ENCODE measurements at places on chromosomes 6 and 20.

- peak; percentile 57 for DNase-seq
These were observed 25.4 kb upstream of the ASIP start for GRCh38 chr20:34215711-34216381.

DNA sequence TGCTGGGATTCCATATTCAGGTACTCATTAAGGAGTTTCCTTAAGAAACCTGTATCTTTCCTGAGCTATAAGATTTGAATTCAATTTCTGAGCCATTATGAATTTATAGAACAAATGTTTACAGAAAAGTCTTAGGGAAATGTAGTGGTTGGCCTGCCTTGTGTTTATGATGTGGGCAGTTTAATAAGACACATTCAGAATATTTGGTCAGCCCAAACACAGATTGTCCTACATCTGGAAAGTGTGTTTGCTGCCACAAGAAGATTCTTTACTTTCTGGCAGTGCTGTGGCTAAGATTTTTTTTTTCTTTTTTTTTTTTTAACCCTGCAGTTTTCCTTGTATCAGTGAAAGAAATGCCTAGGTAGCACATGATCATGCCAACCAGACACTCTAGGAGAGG, 15.2 kb downstream of the TBX18 start:
- DNase-seq: no peak

GRCh38 chr20:44154521-44155001, 32.4 kb downstream of the JPH2 start:
- DNase-seq: no peak

- peak; percentile 59 for DNase-seq
These were observed 8.3 kb upstream of the AVP start for GRCh38 chr20:3092611-3093379.

DNA sequence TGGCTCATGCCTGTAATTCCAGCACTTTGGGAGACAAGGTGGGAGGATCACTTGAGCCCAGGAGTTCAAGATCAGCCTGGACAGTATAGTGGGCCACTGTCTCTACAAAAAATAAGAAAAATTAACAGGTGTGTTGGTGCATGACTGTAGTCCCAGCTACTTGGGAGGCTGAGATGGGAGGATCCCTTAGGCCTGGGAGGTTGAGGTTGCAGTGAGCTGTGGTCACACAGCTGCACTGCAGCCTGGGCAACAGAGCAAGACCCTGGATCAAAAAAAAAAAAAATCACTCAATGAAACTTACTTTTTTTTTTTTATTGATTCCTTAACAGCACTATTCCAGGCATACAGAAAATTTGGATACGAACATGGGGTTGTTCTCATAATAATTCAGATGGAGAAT, 14.0 kb downstream of the CDKAL1 start:
- no peak for DNase-seq

- no peak for DNase-seq
These were observed 19.3 kb upstream of the RNGTT start for GRCh38 chr6:88982720-88983119.

GRCh38 chr20:3902446-3902845, 13.3 kb downstream of the PANK2 start:
- no peak for DNase-seq

GRCh38 chr20:36808317-36809257, 35.0 kb upstream of the DSN1 start:
- peak; percentile 74 for DNase-seq

DNA sequence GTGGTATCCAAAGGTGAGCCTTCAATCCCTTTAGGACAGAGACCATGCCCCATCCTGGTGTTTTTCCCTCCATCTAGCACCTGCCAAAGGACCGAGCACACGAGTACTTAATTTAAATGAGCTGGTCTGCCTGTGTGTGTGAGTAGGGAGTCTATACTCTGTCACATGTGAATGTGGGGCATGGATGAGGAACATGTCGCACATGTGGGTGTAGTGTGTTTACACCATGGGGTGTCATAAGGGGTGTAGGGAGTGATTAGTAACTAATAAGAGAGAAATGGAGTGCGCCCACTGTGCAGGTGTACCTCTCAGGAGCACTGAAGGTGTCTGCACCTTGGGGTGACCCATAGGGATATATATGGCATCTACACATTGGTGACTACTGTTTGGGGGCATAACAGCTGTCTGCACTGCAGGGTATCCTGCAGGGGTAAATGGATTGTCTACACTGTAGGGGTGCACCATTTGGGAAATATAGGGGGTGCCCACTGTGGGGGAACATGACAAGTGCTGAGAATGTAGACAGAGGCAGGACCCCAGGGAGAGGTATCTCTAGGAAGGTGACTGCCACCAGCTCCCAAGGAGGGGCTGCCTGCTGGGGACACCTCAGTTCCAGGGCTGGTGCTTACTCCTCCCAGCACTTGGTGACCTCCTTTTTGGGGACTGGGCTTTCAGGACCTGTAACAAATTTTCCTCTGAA, 53.5 kb downstream of the EBF4 start:
- no peak for DNase-seq

DNA sequence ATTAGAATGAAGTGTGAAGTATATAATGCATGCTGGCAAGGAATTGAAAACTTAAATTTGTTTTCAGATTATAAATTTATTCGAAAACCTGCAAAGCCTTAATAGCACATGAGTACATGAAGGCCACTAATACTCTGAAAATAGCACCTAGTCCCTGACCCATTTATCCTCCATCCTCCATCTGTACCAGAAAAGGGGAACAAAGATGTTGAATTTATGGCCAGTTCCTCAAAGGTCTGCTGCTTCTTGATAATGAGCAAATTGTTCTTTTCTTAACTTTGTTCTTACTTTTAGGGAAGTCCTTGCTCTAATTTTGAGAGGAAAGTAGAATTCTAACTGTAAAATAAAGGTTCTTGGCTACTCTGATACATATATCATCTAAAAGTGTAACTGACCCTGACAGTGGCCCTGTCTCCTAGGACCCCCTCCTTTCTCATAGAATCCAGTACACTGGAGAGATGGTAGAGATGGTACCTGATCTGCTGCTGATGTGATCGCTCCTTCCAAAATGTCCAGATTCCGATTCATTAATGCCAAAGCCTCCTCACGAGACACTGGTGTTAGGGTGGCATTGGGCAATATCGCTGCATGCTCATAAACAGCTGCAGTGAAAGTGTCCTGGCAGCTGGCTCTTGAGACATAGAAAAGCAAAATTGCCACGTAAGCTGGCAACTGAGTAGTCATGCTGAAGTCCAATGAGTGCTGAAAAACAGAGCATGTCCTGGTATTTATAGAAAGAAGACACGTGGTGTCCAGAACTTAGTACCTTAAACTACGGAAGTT, at the start of gene VNN1:
Gene VNN1 (minus strand): TSS at position 704 of the 783 bp plus-strand sequence. CDS start 20 bp downstream, at position 684.
- DNase-seq: no peak

- no peak for DNase-seq
These were observed 372.7 kb upstream of the SULF2 start for GRCh38 chr20:48158014-48158413.

DNA sequence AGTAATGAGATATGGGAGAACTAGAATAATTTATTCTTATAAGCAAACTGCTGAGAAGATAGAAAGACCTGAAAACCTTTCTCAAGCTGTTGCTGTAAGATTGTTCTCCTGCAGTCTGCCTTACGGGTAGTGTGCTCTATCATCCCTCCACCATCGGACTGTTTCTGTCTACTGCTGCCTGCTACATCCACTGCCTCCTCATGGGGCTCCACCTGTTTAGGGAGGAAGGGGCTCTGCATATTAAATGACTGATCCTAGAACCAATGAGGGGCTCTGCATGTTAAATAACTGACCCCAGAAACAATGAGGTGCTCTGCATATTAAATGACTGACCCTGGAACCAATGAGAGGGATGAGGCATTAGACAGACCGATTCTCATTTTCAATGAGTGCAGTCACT, 654.6 kb downstream of the KIF16B start:
- no peak for DNase-seq

DNA sequence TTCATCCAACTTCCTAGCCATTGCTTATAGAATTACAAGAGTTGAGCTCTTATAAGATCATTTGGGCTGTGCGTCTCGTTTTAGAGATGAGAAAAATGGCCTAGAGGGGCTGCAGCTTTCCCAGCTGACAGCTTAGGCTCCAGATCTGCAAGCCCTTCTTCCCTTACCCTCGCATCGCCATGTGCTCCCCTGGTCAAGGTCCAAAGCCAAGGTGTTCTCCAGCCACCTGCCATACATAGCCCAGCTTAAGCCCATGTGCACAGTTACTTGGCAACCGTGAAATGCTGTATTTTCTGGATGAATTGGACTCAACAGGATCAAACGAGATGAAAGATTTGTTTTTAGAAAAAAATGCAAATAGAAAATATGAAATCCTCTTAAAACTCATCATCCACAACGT, 7.9 kb downstream of the MAP3K4 start:
- no peak for DNase-seq
